ENCODE measurements at places on chromosomes 7 and 10. TPM values are rescaled to one million over a fixed set of nuclear protein-coding genes. Genes with fewer than 3 reads are reported as not detected.
A peak's percentile ranks its signal among the peaks of the same experiment; 100 is the strongest.

DNA sequence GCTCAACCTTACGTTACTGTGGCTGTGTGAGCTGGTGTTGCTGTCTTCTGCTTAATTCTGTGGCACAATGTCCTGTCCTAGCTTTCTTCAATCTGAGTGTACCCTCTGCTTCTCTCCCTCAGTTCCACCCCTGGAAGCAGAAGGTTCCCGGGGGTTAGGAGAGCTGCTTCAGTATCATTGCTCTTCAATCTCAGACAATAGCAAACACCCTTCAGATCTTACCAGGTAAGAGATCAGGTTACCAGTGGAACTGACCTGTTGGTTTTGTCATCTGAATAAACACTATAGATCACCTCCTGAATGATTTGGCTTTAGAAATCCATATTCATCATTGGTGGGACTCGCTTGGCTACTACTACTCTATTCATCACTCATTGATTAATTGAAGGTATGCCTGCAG, 48.4 kb downstream of the DNAJB9 start:
- no peak for DNase-seq

DNA sequence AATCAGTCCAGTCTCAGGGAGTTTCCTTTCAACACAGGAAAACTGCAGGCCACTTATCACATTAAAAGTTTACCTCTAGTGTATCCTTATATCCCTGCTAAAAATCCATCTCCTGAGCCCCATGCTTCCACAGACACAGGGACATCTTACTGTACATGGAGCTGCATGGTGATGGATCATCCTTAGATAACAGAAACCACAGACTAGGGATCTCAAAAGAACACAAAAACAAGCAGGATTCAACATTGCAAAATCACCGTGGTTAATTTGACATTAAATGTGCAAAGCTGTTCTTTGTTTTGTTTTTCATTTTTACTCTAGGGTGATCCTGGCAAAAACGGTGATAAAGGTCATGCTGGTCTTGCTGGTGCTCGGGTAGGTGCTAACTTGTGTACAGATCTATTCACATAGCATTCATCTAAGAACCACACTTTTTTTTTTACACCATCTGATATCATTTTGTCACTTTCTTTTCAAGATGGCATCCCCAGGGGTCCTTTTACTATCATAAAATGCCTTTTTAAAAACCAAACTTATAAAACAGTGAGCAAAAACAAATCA, 18.1 kb downstream of the COL1A2 start:
- DNase-seq: peak; percentile 63

GRCh38 chr10:115321360-115321759, 228.2 kb downstream of the ATRNL1 start:
- no peak for DNase-seq

DNA sequence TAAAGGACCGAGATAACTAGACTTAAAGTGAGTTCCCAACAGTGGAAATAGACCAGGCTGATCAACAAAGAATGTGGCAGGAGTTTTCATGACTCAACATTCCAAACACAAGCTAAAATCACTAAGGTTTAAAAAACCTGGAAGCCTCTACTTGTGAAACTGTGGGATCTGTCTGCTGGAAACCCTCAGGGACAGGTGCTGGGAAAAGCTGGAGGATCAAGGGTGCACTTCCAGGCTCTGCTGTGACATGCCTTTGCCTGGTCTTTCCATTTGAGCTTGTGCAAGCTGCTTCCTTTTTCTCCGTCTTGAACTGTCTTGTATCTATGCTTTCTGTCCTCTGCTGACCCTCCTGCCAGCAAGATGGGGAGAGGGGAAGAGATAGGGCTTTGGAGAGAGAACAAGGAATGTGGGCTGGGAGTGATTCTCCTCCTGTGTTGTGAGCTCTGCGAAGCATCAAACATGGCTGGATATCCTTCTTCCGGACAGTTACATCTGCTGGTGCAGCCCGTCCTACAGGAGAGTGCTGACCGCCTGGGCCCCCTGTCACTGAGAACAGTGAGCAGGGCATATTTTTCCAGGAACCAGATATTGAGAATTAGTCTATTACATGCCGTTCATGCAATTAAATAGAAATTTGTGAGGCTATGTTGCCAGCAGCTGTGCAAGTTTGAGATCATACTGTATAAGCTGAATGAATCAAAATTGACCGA, 25.5 kb downstream of the ARHGAP22 start:
- peak; percentile 53 for DNase-seq

DNA sequence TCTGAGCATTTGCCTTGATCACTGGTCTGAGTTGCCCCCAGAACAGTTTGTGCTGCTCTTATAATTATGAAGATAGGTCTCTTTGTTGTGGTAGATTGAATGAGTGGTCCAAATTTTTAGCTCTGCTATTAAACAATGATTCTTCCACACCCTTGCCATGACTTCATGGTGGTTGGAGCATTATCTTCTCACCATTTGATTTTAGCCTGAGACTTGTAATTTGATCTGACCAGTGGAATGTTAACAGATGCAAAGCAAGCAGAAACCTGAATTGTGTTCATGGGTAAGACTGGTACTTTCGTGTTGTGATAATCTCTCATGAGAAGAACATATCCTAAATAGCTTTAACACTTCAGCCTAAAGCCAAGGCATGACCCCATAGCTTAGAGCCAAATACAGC, 139.1 kb downstream of the TFPI2 start:
- no peak for DNase-seq

GRCh38 chr10:61120805-61121204, 176.8 kb upstream of the RHOBTB1 start:
- no peak for DNase-seq

GRCh38 chr7:78620920-78621319, 822.3 kb downstream of the PHTF2 start:
- DNase-seq: no peak

DNA sequence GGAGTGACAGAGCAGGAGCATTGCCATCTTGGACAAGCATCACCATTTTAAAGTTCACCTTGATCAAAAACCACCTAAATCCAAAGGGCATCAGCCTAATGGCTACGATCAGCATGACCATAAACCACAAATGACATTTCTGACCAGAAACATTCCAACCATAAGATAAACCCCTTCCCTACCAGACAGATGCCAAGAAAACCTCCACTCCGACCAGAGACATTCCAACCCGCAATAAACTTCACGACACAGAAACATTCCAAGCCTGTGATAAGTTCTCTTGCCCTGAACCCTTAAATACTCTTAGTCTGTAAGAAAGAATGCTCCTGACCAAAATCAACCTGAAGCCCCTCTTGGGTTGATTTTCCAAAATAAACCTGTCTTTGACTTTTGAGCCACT, 606.9 kb downstream of the POM121L12 start:
- DNase-seq: no peak

DNA sequence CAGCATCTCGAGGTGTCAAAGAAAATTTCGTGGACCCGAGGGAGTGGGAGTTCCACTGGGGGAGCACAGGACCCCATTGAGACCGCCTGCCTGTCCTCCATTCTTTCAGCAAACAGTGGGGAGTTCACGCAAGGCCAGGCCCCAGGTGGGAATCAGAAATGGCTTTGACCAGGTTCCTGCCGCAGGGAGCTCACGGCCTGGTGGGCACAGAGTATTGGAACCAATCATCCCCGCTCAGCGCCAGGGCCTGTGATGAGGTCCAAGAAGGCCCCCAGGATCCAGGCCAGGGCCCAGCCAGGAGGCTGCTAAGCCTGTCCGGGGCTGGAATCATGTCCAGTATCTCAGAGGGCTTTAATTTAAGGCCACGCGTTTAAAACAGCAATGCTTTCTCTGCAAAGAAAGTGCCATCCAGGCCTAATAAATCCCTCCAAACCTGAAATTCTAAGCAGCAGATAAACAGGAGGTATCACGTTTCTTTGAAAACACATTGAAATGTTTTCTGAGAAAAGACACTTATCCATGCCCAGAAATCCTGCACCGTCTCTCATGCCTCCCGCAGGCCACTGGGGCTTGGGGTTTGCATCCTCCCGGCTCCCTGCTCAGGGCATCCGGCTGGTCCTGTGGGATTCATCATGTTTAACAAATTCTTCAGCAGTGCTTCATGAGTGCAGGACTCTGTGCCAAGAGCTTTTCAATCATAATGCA, 125.7 kb downstream of the OAT start:
- no peak for DNase-seq

DNA sequence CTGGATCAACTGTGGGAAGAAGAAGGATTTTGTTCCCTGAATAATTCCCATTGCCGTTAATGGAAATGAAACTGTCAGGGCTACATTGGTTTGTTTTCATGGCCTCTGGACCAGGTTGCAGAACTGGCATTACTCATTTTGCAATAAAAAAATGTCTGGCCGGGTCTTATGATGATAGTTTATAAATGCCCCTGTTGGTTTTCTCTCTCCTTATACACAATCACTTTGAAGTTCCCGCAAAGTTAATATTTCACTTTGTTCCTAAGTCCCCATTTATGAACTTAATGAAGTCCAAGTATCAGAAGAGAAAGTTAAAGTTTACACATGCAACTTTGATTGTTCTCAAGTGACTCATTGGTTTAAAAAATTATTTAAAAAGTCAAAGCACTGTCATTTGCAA, 150.7 kb upstream of the PRR15 start:
- peak; percentile 18 for DNase-seq

GRCh38 chr10:120282846-120283492, 174.1 kb upstream of the PLPP4 start:
- no peak for DNase-seq

- DNase-seq: no peak
Measured at GRCh38 chr7:73921623-73922528, 60.9 kb downstream of the TMEM270 start.

DNA sequence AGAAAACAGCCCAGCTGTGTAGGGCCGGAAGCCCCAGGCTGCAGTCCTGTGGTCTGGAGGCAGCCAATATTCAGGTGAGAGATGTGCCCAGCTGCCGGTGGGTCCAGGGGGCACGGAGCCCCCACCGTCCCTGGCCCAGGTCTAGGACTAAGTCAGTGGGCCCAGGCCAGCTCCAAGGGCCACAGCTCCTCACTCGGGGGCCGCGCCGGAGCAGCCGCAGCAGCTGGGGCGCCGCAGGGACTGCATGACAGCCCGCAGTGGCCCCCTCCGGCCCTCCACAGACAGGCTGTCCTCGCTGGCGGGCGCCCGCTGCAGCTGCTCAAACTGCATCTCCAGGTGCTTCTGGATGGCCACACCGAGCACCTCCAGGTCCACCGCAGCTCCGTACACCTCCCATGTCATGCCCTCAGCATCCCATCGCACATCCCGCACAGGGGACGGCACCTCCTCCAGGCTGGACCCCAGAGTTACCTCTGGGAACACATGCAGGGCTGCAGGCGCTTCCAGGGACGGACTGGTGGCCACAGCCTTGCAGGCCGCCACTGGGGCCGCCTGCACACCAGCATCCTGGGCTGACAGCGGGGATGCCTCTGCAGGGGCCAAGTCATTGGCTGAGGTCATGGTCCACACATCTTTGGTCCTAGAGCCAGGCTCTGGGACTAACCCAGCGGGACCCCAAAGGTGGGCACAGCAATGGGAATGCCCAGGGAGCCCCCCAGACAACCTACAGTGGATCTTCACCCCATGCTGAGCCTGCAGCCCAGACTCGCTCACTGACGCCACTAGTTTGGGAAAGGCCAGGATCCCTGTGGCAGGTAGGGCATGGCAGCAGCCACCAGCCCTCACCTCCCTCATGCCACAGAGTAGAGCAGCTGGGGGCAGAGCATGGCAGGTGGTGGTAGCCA, 7.0 kb downstream of the GPRIN2 start:
- DNase-seq: no peak

GRCh38 chr10:22893781-22894180, 34.1 kb upstream of the ARMC3 start:
- no peak for DNase-seq

GRCh38 chr10:14773551-14774213, 1.0 kb downstream of the FAM107B start:
- DNase-seq: peak; percentile 15

DNA sequence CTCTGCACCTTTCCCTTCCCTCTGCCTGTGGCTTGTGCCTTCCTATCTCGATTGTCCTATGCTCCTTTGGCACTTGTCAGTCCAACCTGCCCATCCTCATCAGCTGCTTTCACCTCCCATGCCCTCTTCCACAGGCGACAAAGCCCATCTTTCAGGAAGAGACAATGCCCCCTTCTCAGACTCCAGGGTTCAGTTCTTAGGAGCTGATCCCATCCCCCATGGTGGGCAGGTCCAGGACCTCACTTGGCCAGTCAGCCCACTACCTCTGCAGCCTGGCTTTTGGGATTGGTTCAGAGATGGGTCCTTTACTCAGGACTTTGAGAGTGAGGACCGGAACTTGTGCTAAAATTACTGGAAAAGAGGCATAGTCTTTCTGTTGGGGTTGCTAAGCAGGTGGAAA, 74.0 kb upstream of the NANOS1 start:
- no peak for DNase-seq

DNA sequence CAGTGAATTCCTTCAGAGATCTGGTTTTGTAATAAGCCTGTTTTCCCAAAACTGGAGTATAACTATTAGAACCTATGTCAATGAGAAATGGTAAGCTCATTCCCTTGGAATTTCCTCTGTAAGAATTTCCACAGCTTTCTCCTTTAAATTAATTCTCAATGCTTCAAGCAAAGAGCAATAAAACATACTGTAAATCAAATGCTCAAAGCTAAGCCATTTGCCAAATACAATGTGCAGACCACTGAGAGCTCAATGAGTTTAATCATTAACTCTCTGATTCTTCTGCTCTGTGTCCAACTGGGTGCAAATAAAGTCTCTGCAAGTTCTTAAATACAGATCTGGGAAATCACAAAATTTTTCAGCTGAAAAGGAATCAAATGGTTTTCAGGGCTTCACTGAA, 227.6 kb upstream of the IMMP2L start:
- peak; percentile 34 for DNase-seq

- no peak for DNase-seq
Measured at GRCh38 chr10:47027108-47027783, 116.0 kb downstream of the PTPN20 start.

Gene SFTPA1
- not detected for total RNA-seq

Gene FEZF1
- total RNA-seq: not detected

Gene TUBAL3
- not detected for total RNA-seq

Gene HELLS
- 32.3 TPM for total RNA-seq

Gene STAG3
- total RNA-seq: not detected

Gene ALOX5
- not detected for total RNA-seq

Measured in GM23248 (cell line).